ENCODE measurements at places on chromosomes 2 and 18. TPM values are rescaled to one million over a fixed set of nuclear protein-coding genes. Genes with fewer than 3 reads are reported as not detected.
A peak's percentile ranks its signal among the peaks of the same experiment; 100 is the strongest.

DNA sequence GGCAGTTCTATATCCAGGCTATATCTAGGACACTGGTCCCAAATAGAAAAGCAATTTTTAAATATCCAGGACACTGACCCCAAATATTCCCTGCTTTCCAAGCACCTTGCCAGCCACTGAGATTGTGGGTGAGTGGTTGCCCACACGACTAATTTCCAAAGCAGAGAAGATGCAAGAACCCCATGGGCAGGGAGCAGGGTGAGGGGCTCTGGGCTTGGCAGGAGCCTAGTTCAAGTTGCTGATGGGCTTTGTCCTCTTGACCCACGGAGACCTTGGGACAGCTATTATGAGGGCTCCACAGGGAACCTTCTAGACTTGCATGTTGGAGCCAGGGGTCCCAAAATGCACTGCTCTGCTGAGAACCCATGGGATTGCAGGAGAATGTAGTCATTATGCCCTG lies 146.0 kb upstream of the SMAD2 start:
- DNase-seq: no peak

Gene SIX3
- total RNA-seq: not detected

- DNase-seq: peak; percentile 7
Observed at GRCh38 chr2:205060269-205060668, 515.0 kb downstream of the PARD3B start.

Gene TTC39C
- 15.7 TPM for total RNA-seq

Gene RAB6D
- not detected for total RNA-seq

Gene IL18R1
- total RNA-seq: 4.5 TPM

- no peak for DNase-seq
Observed at GRCh38 chr2:174059178-174059883, 94.2 kb upstream of the SP3 start.
